ENCODE measurements at places on chromosomes 6 and 20.

GRCh38 chr20:33301192-33301930 is 18.3 kb downstream of the BPIFB1 start:
- DNase-seq = no peak

DNA sequence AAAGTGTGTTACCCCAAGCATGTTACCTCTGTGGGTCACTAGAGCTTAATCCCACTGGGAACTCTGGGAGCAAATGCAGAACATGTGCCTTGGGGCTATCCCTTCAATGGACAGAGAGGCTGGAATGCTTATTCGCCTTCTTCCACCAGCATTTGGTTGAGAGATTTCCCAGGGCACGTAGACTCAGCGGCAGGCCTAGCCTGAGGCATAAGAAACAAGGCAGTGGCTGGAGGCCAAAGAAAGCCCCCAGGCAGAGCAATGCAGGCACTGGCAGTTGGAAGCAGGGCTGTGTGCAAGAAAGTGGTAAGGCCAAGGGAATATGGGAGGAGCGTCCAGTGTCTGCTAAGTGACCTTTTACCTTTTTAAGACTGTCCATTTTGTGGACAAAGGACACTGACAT is 114.0 kb upstream of the FLRT3 start:
- DNase-seq = no peak

DNA sequence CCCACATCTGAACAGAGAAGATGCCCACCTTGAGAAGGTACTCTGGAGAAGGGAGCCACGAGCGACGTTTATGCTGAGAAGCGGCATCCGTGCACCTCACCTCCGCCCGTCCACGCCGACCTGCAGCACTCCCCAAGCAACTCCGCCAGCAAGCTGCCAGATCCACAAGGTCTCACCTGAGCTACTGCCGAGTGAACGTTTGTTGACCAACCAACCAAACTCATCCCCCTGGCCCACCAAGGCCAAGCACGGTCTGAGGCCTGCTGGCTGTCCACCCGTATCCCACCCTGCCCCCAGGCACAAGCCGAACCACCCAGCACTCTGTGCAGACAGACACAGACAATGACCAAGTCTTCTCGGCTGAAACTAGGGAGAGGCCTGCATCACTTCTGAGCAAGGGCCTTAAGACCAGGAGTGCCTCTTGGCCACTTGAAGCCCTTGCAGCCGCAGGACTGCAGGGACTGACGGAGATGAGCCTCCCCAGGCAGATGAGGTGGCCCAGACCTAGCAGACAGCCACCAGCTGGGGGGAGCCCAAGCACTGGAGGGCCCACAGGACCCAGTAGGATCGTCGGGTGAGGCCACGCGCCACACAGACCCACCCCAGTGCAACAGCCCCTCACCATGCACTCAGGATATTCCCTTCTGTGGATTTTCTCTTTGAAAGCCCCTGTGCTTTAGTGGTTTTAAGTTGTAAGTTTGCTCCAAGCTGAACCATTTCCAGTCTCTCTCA is 12.1 kb downstream of the TAF4 start:
- DNase-seq = no peak

GRCh38 chr6:111090766-111091165 is 3.5 kb downstream of the SLC16A10 start:
- DNase-seq = no peak

GRCh38 chr20:58783511-58784011 is 67.1 kb downstream of the GNAS-AS1 start:
- DNase-seq = no peak

DNA sequence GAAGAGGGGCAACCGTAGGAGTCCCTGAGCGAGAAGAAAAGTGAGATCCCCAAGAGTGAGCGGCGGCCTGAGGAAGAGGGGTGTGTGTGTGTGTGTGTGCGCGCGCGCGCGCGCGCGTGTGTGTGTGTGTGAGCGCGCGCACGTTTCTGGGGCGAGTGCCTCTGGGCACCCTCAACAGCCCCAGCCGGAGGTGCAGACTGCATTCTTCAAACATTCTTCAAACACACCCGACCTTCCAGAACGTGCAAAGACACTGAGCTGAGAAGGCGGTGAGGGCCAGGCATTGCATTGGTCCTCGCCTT is 76.2 kb upstream of the FOXP4 start:
- no peak for DNase-seq

DNA sequence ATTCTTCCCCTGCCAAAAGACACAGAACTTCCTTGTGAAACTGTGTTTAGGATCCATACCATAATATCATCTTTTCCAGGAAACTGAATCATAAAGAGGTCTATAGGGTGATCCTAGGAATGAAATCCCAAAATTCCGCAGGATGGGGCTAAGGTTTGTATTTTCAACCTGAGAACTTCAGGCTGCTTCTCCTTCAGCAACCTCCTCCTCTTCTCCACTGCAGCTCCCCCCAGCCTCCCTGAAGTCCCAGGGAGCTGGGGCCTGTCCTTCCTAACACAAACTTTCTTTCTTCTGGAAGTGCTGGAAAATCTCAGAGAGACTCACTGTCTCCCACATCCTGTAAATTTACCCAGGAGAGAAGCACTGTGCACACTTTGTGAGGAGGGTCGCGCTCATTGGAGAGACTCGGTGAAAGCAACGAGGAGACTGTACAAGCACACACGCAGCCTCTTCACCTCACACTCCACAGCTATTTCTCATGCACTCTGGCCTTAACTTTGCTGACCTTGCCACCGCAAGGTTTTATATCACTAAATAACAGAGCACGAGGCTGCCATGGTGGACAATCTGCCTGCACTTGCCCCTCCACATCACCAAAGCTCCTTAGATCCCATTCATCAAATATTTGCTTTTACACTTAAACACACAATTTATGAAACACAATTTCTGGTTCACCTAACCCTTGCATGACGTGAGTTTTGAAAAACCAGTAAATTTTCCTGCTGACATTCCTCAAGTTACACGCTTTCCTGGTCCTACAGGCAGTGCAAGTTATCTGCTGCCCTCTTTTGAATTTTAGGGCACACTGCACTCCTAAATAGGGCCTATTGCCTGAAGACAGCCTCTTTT is 14.3 kb downstream of the ID4 start:
- no peak for DNase-seq

GRCh38 chr6:48194596-48195295 is 83.7 kb upstream of the PTCHD4 start:
- DNase-seq = no peak

DNA sequence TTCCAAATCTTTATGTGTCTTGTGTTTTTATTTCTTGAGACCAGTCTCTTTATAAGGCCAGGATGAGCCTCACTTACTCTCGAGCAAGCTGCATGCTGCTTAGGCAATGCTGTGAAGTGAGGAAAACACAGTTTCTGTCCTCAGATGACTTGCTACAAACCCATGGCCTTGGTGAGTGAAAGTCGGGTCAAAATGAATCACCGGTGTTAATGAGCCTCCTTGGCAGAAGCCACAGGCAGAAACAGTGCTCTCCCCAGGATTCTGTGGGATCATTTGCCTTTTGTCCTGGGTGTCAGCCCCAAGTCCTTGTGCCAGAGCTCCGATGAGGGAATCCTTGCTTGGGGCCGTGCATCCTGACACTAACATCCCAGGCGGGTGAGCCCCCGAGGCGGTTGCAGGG is 482.5 kb downstream of the QKI start:
- no peak for DNase-seq

GRCh38 chr6:138821519-138821918 is 25.6 kb downstream of the ECT2L start:
- no peak for DNase-seq

GRCh38 chr20:57840504-57841296 is 130.9 kb upstream of the PMEPA1 start:
- DNase-seq = no peak

- no peak for DNase-seq
Observed at GRCh38 chr20:46010491-46011391, 2.0 kb downstream of the MMP9 start.

DNA sequence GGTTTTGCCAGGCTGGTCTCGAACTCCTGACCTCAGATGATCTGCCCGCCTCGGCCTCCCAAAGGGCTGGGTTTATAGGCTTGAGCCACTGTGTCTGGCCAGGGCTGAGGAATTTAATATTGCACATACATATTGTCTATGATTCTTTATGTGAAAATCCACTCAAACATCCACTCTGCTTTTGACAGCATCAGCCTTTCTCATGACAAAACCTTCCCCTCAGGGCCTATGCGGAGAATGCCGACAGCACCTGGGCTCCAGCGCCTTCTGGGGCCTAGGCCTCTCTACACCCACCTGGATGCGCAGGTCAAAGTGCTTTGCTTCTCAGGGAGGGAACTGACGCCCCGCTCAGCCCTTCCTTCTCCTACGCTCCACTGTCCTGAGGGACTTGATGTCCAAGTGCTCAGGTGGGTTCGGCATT is 5.4 kb downstream of the RAMACL start:
- DNase-seq = no peak

DNA sequence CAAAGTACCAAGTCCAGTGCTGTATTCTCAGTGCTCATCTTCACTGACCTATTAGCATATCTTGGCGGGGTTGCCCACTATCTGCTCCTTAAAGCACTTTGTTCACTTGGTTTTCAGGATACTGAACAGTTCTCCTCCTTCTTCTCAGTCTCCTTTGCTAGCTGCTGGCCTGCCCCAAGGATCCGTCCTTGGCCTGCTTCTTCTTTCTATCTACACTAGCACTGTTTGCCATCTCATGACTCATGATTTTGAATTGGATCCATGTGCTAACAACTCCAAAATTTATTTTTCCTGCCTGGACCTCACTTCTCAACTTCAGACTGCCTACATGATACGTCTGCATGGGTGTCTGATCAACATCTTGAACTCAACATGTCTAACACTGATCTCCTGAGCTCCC is 15.5 kb downstream of the TPD52L1 start:
- DNase-seq = no peak

DNA sequence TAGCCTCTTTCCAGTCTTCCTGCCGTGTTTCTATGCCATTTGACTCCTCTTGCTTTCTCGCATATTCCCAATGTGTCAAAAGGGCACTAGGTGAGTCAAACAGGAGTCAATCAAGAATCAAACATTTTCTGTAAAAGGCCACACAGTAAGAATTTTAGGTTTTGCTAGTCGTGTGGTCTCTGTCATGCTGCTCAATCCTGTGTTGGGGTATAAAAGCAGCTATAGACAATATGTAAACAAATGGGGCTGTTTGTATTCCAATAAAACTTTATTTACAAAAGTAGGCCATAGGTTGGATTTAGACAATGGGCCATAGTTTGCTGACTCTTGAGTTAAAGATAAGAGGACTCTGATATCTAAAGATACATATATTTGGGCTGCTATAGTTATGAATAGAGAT is 235.4 kb upstream of the BTBD3 start:
- no peak for DNase-seq

DNA sequence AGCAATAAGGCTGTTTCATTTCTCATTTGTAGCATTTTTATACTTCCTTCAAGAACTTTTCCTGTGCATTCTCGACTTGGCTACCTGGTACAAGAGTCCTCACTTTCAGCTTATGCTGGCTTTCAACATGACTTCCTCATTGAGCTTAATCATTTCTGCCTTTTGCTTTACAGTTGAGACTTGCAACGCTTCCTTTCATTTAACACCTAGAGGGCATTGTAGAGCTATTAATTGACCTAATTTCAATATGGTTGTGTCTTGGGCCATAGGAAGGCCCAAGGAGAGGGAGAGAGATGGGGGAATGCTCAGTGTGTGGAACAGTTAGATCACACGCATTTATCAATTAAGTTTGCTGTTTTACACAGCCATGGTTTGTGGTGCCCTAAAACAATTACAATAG is 37.2 kb downstream of the SLC22A2 start:
- DNase-seq = no peak

- DNase-seq = no peak
Observed at GRCh38 chr6:85403331-85404015, 46.4 kb upstream of the NT5E start.

- no peak for DNase-seq
Observed at GRCh38 chr20:48682529-48683363, 145.1 kb downstream of the PREX1 start.

GRCh38 chr6:129130106-129130505 is 247.2 kb downstream of the LAMA2 start:
- no peak for DNase-seq

DNA sequence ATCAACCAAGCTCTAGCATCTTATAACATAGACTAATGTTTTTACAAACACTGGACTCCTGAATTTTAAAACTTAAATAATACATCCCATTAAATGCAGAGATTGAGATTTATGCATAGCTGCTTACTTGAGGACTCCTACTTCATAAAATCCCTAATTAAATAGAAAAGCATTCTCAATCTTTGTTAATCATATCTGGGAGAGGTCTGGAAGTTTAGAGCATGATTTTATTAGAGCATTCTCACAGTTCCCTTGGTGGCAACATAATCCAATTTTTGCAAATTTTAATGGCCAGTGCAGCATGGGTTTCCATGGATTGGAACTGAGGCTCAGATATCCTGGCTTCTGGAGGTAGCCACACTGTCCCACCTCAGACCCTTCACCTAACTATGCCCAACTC is 19.5 kb downstream of the BTBD3 start:
- no peak for DNase-seq

- no peak for DNase-seq
Observed at GRCh38 chr6:85127168-85127498, 322.8 kb upstream of the NT5E start.

- DNase-seq = no peak
Observed at GRCh38 chr6:29723666-29724588, 693 bp downstream of the HLA-F start.

- DNase-seq = no peak
Observed at GRCh38 chr6:3322366-3322890, 63.7 kb downstream of the PSMG4 start.

DNA sequence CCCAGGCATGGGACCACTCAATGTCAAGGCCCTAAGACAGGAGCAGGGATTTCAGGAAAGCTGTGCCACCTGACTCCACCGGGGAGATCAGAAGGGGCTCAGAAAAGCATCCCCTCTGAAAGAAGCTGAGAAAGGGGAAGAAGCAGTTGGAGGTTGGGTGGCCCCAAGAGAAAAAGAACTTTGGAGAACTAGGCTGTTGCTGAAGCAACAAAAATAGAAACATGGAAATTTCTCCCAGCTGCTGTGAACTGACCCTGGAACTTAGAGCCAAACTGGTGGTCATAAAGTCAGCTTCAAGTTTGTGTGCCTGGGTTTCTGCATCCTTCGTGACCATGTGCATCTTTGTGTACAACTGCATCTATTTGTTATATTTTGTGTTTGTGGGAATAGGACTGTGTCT is 534.5 kb downstream of the MAFB start:
- no peak for DNase-seq

DNA sequence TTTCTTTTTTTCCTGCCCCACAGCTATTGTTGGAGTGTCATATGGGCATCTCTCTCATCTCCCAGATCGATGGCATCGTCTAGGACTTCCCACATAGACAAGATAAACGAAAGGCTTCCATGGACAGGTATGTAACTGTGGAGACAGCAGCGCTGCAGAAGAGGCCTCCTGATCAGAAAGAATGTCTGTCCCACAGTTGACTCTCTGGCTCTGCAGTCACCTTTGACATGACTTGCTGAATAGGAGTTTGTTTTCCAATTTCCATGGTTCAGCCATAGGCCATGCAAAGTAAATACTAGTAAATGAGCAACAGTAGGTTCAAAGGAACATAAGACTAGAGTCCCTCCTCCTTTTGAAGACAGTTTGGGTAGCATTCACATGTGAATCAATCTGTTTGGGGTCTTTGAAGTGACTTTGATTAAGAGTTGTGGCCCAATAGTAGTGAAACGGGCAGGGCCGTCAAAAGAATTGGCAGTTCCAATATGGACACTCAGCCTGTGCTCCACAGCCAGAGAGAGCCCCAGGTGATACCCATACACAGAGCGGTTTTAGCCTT is 134.7 kb upstream of the IFNGR1 start:
- DNase-seq = no peak

GRCh38 chr6:156857573-156857972 is 80.4 kb downstream of the ARID1B start:
- no peak for DNase-seq
